ENCODE measurements at places on chromosomes 3 and 15.
A peak's percentile ranks its signal among the peaks of the same experiment; 100 is the strongest.

DNA sequence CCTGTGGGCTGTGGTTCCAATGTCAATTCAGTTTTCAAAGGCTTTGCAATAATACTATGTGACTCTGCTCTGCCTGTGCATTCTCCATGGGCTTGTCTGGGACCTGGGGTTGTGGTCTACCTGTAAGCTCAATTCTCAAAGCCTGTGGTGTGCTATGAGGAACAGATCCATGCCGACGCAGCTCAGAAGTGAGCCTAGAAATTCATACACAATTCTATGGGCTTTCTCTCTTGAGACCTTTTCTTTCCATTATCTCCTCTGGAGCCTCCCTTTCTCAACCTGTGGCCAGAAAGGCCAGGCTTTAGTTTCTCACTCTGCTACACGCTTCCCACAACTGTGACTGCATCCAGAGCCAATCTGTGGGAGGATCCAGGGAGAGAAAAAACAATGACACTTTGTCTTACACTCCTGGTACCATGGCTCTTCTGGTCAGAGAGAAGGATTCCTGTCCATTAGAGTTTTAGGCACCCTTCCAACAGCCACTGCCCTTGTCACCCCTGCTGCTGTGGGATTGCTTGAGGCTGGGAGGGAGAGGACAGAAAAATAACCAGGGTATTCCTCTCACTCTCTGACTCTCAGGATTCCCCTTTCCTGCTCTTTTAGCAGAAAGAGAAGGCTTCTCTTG lies 34.1 kb upstream of the KLF13 start:
- DNase-seq, result no peak

DNA sequence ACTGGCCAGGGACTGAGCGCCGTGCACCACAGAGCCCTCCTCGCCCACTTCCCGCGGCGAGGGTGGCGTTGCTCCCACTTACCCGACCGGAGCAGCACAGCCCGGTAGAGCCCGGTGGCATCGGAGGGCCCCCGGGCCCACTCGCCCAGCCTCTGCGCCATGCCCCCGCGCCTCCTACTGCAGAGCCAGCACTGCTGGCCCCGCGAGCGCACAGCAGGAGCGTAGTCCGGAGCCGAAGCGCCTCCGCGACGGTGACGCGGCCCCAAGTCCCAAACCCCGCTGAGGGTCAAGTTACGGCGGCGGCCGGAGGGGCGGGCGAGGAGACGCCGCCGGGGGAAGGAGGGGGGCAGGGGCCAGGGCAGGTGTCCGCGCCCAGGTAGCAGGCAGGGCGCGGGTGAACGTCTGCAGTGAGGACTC lies 9.6 kb upstream of the FAM107A start:
- no peak for DNase-seq

GRCh38 chr3:57150113-57150581 lies 15.0 kb downstream of the IL17RD start:
- no peak for DNase-seq

DNA sequence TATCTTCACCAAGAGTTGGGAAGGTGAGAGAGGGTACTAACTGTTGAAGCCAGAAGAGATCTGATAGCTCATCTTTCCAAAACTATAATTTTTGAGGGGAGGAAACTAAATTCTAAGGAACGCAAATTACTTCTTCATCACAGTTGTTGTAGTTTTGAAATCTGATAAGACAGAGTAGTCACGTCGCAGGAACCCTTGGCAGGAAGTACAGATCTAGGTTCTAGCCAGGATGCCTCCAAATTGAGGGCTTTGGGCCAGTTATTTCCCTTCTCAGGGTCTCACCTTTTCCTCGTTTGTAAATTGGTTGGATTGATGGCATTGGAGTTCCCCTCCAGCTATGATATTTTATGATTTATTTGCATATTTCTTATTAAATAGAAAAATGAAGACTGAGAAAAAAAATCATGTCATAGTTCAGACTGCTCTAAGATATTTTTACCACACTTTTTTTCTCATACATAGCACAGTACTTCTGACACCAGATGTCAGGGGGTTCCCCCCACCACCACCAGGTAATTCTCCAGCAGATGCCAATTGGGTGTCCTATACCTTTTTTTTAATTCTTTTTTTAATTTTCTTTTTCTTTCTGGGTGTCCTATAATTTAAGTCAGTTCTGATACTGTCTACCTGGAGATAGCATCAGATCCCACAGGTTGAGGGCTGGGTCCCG lies 32.3 kb upstream of the APH1B start:
- DNase-seq, result no peak

DNA sequence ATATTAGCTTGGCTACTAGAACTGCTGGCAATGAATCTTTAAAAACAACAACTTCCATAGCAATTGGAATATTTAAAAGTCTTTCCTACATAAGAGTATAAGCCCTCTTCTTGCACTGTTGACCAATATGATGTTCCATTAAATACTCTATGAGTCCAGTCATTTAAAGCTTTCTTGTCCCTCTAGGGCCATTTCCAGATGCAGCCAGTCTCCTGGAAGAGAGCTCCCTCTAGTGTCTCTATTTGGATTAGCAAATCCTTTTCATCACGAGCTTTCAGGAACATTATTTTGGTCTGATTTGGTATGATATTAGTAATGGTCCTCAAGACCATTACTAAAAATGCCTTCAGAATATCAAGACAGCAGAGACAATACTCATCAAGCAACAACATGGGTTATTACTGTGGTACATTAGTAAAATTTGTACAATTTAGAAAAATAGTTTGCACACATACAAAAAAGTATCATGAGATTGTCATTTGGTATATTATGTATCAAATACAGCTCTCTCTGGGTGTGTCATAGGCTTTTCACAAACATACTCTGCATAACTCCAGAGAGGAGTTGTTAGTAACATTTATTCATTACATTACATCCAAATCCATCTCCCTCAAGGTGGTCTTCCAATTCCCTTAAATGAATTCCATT lies 101.3 kb downstream of the DPH6 start:
- no peak for DNase-seq

DNA sequence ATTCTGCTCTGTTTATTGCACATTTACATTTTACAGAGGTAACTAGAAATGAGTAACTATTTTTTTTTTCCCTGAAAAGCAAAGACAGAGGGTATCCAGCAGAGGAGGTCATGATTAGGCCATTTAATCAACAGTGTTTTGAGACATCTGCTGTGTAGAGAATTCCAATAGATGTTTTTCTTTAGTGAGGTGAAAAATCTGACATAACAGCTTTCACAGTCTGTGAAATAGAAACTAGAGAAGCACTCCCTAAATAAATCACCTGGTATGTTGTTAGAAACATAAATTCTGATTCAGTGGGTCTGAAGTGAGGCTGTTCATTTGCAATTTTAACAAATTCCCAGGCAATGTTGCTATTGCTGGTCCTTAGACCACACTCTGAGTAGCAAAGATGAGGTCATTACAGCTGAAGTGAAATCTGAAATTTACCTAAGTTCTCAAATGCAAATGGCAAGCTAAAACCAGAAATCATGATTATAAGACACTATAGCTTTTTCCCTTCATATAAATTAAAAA lies 329.2 kb upstream of the LRRC3B start:
- DNase-seq, result no peak

- DNase-seq, result no peak
Observed at GRCh38 chr3:133799794-133800585, 5.6 kb upstream of the SRPRB start.

- DNase-seq, result peak; percentile 70
Observed at GRCh38 chr3:12967606-12968351, 105.5 kb downstream of the IQSEC1 start.

GRCh38 chr3:50662408-50662807 lies 12.3 kb upstream of the DOCK3 start:
- DNase-seq, result no peak

DNA sequence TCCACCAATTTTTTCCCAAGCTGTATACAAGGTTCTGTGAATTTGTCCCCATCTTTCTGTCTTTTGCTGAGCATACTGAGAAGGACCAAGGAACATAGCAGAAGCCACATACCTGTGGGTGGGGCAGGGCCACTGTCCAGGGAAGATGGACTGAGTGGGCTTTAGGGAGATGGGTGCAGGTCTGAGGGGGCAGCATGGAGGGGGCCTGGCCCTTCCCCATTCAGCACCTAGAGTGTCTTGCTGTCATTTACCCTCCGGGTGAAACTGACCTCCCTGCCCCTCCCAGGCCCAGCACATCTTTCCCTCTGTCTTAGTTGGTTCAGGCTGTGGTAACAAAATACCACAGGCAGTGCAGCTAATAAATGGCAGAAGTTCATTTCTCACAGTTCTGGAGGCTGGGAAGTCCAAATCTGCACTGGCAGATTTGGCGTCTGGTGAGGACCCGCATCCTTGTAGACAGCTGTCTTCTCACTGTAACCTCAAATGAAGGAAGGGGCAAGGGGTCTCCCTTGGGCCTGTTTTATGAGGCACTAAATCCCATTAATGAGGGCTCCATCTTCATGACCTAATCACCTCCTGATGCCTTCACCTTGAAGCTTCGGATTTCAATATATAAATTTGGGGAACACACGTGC lies 180.0 kb upstream of the SMAD3 start:
- DNase-seq, result no peak

DNA sequence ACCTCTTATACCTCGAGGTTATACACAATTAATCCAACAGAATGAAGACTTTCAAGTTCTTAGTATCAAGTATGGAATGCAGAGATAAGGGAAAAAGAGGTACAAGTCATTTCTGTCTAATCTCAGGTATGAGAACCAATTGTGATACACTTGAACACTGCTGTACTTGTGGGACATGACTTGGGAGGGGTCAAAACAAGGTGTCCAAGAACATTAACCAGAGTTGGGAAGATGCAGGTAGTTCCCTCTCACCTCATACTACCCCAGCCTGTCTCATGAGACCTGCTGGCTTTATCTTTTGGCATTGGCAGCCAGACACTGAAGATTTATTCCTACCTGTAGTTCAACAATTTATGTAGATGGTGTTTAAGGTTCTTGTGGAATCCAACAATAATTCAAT lies 209.7 kb downstream of the NR1D2 start:
- DNase-seq, result no peak

DNA sequence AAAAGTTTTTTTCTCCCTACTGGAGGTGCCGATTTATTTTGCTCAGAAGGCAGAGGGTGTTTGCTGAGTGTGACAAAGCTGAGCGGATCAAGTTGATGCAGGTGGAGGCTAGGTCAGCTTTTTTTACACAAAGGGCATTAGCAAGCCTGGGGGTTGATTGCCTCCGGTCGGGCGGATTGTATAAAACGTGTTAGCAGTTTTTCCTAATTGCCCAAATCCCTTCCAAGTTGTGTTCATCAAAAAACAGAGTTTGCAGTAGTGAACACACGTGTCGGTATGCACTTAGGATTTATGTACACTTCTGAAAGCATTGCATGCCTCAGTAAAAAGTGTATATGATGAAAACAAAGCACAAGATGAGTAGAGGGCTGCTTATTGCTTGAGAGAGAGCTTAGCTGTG lies 2.6 kb downstream of the GPR160 start:
- DNase-seq, result no peak

DNA sequence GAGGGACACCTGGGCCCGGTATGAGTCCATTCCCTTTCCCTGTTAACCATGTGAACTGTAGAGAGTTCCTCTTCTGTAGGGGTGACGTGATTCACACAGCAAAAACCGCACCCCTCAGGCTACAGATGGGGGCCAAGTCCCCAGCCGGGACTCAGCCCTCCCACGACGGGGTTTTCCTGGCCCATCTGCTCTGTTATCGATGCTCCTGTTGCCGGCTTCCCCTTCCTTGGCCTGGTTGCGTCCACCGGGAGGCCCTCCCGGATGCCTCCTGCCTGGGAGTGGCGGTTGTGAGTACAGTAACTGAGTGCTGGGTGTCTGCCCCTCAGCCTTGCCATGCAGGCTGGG lies 817 bp upstream of the PLXNA1 start:
- no peak for DNase-seq

GRCh38 chr3:183275418-183275817 lies 22.4 kb downstream of the B3GNT5 start:
- DNase-seq, result no peak

GRCh38 chr15:72787526-72787925 lies 4.0 kb upstream of the ADPGK start:
- no peak for DNase-seq

- DNase-seq, result no peak
Observed at GRCh38 chr15:76206325-76206976, 104.8 kb downstream of the ETFA start.

- no peak for DNase-seq
Observed at GRCh38 chr15:68556139-68556990, 22.4 kb upstream of the CORO2B start.

- DNase-seq, result no peak
Observed at GRCh38 chr3:159866201-159866746, 122.4 kb upstream of the IL12A start.

GRCh38 chr15:90130291-90130690 lies 28.0 kb upstream of the IDH2 start:
- DNase-seq, result no peak

- no peak for DNase-seq
Observed at GRCh38 chr15:51620641-51621040, 1.9 kb downstream of the DMXL2 start.

- DNase-seq, result no peak
Observed at GRCh38 chr3:73399666-73400253, 225.0 kb downstream of the PDZRN3 start.

- DNase-seq, result no peak
Observed at GRCh38 chr15:68488966-68489365, 57.0 kb upstream of the ITGA11 start.

DNA sequence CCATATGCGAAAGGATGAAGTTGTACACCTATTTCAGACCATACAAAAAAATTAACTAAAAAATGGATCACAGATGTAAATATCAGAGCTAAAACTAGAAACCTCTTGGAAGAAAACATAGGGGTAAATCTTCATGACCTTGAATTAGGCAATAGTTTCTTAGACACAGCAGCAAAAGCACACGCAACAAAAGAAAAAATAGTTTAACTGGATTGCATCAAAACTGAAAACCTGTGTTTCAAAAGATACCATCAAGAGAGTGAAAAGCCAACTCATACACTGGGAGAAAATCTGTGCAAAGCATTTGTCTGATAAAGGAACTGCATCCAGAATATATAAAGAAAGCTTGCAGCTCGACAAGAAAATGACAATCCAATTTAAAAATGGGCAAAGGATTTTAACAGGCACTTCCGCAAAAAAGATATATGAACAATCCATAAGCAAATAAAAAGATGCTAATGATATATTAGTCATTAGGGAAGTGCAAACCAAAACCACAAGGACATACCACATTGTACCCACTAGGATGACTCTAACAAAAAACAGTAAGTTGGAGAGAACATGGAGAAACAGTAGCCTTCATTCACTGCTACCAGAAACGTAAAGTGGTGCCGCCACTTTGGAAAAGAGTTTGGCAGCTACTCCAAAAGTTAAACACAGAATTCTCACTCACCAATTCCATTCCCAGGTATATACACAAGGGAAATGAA lies 263.1 kb downstream of the ADAMTS17 start:
- DNase-seq, result no peak

GRCh38 chr3:25430935-25431770 lies 3.1 kb downstream of the RARB start:
- DNase-seq, result no peak

DNA sequence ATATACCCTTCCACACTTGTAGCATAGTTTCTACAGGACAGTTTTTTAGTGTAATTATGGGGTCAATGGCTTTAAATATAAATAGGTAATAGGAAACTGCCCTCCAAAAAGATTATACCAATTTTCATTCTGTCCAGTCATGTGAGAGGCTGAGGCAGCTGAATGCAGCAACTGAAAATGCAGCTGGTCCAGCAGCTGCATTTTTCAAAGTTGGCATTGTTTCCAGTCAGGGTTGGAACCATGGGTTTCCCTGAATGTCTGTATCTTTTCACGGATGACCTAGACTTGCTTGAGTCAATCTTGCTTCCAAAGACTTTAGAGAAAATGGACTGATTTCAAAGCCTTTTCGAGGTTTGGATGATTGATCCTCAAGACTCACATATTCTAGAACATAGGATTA lies 9.9 kb upstream of the KNL1 start:
- DNase-seq, result no peak

- no peak for DNase-seq
Observed at GRCh38 chr3:50405249-50405648, 45.9 kb upstream of the TMEM115 start.

All from fibroblast of skin of left biceps (primary cell).